Brain pericyte (primary cell): ENCODE measurements at places on chromosomes 11 and 22.

- DNase-seq: no peak
These were observed 1035.3 kb downstream of the NTM start for GRCh38 chr11:132405728-132406127.

GRCh38 chr22:29211066-29211465, 5.4 kb downstream of the EMID1 start:
- no peak for DNase-seq

DNA sequence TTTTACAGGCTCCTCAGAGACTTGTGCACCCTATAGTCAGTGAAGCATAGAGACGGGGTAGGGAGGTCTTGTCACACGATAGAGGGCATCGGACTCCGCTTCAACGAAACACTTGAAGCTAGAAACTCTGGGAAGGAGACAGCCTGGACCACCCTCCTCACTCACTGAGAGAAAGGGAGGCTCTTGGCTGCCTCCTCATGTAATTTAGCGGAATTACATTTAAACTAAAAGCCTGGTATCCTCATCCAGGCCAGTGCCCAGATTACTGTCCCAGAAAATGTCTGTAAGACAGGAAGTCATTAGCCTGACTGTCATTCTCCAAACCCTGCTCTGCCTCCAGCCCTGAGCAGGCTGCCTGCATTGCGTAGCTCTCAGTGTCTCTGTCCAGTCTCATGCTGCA, 36.0 kb downstream of the TTLL1 start:
- DNase-seq: no peak

DNA sequence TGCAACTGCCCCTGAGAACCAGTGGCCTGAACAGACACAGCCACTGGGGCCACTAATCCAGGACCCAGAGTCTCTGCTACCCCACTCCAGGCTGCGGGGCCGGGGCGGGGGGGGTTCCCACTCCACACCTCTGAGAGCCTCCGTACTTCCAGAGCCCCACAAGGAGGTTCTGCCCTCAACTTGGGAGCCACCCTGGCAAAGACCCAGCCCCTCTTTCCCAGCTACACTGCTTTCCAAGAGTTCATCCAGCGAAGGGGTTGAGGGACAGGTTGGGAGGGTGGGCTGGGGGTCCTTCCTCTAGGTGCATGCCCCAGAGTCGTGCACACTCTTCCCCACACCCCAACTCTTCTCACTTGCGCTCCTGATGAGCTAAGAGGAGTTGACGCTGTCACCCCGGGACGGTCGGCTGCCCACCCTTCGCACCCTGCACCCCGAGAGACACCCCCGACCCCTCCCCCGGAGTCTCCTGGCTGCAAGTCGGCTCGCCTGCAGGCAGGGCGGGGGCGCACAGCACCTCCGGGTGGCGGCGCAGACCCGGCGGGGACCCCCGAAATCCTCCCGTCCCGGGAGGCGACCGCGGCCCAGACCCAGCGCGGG, 531 bp downstream of the RAB3IL1 start:
- no peak for DNase-seq

DNA sequence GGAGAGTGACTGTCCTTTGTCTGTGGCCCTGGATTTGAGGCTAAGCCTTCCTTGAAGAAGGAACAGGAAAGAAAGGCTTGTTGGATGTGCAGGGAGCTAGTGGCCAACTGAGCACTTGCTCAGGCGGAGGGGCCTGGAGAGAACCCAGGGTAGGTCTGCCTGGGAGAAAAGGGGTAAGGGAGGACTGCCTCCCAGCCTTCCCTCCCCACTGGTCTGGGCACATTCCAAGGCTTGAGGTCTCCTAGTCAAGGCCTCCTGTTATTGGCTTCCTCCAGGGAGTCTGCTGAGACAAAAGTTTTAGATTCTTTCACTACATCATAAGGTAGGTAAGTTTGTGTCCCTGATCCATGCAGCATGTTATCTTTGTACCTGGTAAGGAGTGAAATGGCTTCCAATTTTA, 15.2 kb downstream of the KCNQ1OT1 start:
- DNase-seq: no peak

DNA sequence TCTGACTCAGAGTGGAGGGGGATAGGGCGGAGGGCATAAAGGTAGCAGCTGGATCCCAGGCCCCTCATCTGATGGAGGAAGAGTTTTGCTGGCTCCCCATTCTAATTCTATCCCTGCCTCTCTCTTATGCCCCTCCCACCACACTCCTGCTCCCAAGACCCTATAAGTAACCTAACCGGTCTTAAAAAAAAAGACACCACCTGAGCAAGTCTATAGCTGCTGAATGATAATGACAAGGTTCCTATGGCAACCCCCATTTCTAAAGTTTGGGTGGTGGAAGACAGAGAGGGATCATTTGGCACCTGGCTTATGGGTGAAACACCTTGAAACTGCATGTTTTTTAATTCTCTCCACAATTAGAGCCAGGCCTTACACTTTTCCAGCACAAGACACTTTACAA, 69.6 kb downstream of the LARGE1 start:
- no peak for DNase-seq

DNA sequence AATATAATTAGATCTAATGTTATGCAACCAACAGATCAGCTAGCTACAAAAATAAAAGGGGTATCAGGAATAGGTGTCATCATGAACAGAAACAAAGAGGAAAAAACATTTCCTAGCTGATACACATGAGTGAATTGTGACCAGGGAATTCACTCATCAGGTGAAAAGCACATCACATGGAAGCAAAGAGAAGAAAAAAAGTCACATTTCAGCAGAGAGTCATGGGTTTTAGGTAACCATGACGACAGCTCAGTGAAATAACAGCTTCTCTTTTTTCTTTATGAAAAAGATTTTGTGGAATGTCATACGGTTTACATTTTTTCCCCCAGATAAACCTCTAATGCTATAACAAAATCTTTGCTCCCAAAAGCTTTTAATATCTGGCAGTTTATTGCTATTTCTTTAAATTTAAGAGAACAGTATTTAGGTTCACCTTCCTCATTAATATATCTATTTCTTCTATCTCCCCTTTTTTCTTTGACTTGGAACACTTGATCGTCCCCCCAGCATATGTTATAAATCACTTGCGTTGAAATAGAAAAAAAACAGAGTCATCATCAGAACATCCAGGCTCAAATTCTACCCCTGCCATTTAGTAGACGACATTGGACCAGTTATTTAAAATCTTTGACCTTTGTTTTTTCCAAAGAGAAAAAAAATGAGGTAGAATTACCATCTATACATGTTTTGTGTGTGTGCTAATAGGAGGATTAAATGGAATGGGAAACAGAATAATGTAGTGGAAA, 5.3 kb downstream of the TYR start:
- DNase-seq: no peak

DNA sequence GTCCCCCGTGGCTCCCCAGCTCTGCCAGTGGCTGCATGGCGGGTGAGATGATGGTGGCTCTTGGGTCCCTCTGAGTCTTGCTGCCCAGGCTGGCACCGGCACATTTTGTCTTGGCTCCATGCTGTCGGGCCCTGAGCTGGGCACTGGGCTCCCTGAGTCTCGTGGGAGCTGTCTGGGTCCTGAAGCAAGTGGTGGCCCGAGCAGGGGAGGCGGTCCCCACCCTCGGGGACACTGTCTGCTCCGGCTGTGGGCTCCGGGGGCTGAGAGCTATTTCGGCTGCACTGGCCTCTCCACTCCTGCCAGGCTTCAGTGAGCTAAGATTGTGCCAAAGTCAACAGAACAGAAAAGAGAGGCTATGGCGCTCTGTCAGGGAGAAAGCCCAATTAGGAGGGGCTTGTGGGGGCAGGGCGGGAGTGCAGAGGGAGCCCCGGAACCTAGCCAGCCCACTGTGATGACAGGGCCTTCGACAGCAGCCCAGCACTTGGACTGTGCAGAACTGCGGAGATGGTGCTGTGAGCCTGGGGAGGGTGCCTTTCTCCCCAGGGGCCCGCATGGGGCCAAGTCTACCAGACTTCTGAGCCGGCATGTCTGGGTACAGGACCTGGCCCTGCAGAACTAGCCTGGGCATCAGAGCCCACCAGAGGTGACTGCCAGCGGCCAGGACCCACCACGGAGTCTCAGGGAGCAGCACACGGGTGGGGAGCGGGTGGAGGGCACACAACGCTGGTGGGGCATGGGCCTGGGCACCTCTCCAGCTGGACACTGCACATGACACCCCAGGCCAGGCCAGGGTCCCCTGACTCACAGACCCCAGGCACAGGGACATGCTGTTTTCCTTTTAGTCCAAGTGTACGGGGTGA, 38.0 kb downstream of the RTN4R start:
- no peak for DNase-seq

DNA sequence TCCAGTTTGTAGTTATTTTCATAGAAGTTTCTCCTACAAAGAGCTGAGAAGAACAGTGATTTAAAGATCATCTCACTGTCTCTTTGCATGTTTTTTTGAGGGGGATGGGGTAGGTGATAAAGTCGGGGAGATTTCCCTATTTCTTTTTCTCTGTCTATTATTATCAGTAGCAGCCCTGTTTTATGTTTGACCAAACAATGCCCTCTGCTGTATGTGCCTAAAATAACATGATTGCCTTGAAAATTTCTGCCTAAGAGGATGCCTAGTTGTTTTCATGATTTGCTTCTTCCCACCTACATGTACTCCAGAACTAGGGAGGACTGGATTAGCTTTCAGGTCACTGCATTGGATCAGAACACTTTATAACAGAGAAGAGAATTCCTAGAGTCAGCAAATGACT, 1330.2 kb downstream of the LRRC4C start:
- DNase-seq: no peak

- no peak for DNase-seq
These were observed 871 bp downstream of the SLC35E4 start for GRCh38 chr22:30636226-30637077.

GRCh38 chr11:57801183-57801485, 39.5 kb downstream of the CTNND1 start:
- DNase-seq: no peak

GRCh38 chr11:76861490-76861953, 804 bp downstream of the ACER3 start:
- no peak for DNase-seq

DNA sequence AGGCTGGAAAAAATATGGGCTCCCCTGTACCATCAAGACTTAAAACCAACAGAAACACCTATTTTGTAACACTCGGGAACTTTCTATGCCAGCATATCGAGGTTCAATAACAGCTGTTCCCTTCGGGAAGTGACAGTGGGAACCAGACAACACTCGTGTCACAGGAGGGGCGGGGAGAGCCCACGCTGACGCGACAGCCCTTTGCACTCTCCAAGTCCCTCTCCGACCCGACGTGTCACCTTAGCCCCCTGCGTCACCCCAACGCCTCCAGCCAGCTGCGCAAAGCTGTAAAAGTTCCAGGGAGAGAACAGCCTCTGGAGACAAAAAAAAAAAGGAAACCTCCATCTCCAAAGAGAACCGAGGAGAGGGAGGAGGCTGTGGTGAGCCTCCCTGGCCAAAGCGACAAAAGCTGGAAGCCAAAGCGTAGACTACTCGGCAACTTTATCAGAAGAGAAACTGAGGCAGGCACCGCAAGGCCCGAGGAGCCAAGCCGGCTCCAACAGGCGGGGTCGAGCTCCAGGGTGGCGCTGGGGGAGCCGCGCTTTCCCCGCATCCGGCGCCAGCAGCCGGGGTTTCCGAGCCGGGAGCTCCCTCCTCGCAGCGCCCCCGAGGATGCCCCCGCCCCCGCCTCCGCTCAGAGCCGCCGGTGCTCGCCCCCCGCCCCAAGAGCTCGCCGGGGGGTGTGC, 751 bp downstream of the ARFGAP3 start:
- no peak for DNase-seq

DNA sequence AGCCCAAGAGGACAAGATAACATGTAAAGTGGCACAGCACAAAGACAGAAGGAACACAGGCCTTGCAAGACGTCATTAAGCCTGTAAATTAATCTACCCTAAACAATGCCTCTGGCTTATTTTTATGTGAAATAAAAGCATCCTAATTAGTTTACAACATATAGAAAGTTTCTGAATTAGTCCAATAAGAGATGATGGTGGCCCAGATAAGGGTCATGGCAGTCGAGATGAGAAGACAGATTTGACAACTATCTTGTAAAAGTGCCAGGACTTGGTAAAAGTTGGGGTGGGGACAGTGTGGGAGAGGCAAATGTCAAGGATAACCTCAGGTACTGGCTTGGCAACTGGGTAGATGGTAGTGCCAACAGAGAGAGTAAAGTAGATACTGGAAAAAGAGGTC, 13.6 kb downstream of the XRRA1 start:
- DNase-seq: no peak

GRCh38 chr11:104148074-104148473, 15.9 kb downstream of the PDGFD start:
- DNase-seq: peak; percentile 32

DNA sequence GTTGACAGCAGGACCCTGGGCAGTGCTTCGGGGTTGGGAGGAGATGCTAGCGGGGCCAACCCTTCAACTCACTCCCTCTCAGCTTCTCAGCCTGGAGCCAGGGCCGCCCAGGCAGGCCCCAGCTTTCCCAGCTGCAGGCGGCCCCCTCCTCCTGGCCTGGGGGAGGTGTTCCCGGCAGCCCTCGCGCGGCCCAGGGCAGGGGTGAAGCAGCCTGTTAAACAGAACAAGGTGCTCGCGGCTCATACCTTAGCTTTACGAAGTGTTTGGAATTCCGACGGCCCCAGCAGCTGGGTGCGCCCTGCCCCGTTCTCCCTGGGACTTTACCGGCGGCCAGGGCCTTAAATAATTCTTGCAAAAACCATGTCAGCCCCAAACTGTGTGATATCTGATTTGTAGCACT, 17.2 kb downstream of the MRPL23 start:
- DNase-seq: no peak

- DNase-seq: no peak
These were observed 3.7 kb downstream of the IL2RB start for GRCh38 chr22:37146051-37146385.

DNA sequence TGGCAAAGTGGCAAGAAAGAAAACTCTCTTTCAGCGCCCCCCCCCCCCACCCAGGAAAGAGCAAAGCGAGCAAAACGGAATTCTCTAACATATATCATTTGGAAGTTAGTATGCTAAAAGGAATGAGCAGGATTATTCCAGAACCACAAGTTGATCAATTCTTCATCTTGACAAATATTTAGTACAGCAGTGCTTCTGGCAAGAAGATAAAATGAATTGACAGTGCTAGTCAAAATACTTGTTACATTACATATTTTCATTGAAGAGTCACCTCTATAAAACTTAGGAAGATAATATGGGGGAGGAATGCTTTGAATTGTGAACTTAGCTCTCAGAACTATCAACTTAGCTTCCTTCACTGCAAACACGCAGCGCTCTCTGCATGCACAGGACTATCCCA, 377.4 kb downstream of the DYNC2H1 start:
- no peak for DNase-seq
